ENCODE measurements at places on chromosomes 4 and X.

GRCh38 chr4:99403380-99404184 lies 31.6 kb downstream of the ADH7 start:
- DNase-seq, result no peak

DNA sequence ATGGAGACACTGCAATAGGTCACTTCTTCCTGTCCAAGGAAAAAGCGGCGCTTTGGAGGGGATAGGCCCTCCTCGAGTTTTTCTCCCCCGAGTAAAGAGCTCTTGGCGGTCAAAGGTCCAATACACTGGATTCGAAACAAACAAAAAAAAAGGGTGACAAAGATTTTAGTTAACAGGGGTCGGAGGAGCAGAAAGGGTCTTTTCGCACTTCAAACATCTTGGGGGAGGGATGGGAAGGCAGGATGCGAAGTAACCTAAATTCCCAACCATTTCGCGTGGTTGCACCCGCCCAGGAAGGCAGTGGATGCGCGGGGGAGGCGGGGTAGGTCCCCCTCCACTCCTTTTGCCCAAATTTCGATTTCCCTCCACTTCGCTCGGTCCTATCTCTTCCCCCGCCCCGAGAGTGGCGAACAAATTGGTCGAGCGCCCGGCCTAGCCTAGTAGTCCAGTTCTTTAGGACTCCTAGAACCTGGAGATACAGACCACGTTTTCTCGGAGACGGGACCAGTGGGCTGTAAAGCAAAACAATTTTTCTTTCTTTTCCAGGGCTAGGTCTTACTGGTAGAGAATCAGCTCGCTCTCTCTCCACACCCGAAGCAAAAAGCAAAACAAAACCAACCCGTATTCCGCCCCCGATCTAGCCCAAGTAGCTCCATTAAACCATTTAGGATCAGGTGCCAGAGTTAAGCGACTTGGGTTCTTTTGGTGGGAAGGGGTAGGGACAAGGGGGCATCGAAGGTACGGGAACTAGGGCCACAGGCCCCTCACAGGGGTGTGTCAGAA lies 2.0 kb upstream of the STAG2 start:
- no peak for DNase-seq

DNA sequence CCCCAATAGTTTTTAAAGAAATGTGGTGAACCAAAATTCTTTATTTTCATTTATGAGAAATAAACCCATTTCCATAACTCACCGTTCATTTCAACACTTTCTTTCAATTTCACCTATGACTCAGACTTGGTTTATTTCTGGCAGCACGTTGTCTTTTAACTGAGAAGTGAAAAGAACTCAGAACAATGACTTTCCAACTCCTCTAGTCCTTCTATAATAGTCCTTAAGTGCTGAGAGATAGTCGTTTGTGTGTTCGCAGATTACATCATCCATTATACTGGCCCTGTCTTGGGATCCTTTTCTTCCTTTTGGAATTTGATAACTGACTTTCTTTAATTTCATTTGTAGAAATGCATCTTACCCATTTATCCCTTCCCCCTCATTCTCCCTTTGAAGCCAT lies 113.6 kb downstream of the GLUD2 start:
- no peak for DNase-seq

DNA sequence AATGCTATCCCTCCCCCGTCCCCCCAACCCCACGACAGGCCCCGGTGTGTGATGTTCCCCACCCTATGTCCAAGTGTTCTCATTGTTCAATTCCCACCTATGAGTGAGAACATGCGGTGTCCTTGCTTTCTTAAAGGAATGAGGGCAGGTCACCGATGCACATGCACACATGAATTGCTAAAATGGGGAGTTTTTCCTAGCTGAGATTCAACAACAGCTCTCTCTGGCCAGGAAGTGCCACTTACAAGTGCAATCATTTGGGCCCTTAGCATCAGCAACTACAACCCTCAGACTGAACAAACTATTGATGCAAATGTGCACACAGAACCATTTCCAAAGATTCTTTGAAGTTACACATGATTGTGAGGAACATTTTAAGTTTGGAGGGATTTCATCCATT lies 95.7 kb upstream of the IQCM start:
- DNase-seq, result no peak

GRCh38 chr4:101451086-101451485 lies 103.8 kb upstream of the PPP3CA start:
- DNase-seq, result peak; percentile 66

DNA sequence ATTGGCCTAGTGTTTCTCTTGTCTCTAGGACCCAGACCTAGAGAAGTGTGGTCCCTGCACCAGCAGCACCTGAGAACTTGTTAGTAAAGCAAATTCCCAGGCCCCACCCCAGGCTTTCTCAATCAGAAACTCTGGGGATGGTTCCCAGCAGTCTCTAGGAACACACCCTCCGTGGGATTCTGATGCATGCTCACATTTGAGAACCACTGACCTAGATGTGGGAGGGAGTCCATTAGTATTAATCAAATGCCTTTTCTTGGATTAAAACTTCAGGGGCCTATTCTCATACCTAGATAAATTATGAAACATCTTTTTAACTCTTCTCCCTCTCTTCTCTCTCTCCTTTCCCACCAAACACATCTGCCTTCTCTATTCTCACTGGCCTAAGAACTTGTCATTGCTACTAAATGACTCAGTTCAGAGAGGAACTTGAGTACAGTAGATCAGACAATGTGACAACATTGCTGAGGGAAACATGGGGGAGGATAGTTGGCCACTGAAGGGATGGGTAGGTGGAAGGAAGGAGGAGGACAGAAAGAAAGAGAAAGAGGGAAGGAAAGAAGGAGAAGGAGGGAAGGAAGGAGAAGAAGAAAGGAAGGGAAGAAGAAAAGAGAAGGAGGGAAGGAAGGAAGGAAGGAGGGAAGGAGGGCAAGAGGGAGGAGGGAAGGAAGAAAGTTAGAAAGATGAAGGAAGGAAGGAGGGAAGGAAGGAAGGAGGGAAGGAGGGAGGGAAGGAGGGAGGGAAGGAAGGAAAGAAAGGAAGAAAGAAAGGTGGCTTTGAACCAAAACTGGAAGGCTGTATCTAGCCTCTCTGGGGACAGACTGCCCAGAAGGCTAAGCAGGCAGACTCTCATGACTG lies 132.7 kb upstream of the MAP3K15 start:
- no peak for DNase-seq
